Nucleus accumbens (tissue), 56 donors: ENCODE measurements at places on chromosomes 13 and 19.

- DNase-seq = no peak
Measured at GRCh38 chr19:49135686-49136085, 16.3 kb downstream of the PPFIA3 start.

- DNase-seq = peak; percentile 48
Measured at GRCh38 chr19:43534816-43535761, 2.1 kb downstream of the ZNF575 start.

GRCh38 chr19:55173714-55174409, 6.2 kb downstream of the SYT5 start:
- DNase-seq = no peak

- no peak for DNase-seq
Measured at GRCh38 chr13:84077271-84077670, 195.0 kb upstream of the SLITRK1 start.

GRCh38 chr13:104993708-104994107, 1541.8 kb downstream of the EFNB2 start:
- DNase-seq = no peak

- DNase-seq = no peak
Measured at GRCh38 chr13:71054358-71054757, 812.6 kb downstream of the DACH1 start.

GRCh38 chr13:90968166-90968904, 379.2 kb upstream of the MIR17HG start:
- DNase-seq = no peak

GRCh38 chr13:21075379-21076249, 14.2 kb upstream of the LATS2 start:
- DNase-seq = no peak

- DNase-seq = no peak
Measured at GRCh38 chr13:76976490-76976889, 15.4 kb upstream of the CLN5 start.

- DNase-seq = no peak
Measured at GRCh38 chr19:11452620-11453310, 17.3 kb downstream of the PRKCSH start.

DNA sequence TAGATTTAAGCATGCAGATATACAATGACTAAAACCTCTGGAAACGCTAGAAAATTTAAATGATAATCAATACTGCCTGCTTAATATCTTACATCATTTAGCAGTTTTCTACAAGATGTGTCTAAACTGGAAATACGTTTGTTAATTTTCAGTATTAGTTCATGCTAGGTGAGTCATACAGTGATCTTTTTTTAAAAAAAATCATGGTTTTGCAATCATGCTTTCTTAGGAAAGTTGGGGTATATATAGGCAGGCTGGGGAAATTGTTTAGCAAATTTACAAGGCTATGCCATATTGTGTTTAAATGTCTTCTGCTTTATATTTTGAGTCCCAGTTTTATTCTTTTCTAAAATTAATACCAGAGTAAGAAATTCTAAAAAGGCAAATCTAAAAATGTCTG, 245.4 kb upstream of the SPRY2 start:
- DNase-seq = no peak

DNA sequence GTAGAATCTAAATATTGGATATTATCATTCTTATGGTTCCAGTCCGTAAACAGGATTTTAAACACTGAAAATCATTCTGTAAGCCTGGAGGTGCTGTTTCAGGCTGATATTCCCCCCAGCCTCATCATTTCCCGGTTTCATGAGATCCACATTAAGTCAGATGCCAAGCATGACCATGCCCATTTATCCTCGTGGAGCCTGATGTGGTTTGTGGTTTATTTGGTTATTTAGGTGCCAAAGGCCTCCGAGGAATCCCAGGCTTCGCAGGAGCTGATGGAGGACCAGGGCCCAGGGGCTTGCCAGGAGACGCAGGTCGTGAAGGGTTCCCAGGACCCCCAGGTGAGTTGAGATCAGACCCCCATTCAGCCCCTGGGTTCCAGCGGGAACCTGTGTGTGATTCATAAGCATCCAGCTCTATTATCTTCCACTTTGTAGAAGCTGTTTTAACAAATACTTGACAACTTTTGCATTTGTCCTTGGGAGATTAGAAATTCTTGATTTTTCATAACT, 92.5 kb downstream of the RAB20 start:
- DNase-seq = no peak

DNA sequence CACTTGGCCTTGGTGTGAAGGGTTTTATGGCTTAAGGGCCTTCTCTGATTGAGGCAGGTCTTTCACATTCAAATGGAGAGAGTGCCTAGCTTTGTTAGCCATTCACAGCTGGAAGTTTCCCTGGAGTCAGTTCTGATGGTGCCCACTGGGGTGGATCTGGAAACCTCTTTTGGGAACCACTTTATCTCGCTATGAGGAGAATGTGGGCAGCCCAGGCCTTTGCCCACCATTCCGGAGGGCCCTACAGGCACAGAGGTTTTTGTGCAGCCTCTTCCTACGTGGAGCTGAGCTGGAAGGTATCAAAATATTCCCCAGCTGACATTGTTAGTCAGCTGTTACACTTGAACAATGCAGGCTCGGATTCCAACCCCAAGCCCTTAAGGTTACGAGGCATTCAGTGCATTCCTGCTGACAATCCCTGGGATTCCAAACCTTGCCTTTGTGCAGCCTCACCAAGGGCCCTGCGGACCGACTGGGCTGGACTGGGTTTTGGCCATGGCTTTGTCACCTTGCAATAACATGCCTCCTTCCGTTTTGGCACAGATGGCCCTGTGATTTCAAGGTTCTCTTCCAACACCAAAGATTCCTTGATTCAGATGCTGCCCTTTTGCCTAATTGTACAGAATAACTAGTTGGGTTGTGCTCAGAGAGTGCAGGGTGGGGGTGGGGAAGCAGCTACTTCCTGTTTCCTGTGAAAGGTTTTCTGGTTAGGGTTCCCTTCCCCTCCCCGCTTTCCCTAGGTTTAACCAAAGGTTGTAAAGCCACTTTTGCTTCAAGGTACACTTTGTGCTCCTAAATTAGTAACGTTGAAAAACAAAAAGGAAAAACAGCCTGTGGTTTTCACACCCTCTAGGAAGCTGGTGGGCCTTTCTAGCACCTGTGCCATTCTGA, 27.0 kb downstream of the SAE1 start:
- no peak for DNase-seq

GRCh38 chr13:40151673-40152072, 496.2 kb downstream of the COG6 start:
- no peak for DNase-seq

- DNase-seq = peak; percentile 62
Measured at GRCh38 chr13:113724780-113725315, 34.2 kb upstream of the TMEM255B start.

DNA sequence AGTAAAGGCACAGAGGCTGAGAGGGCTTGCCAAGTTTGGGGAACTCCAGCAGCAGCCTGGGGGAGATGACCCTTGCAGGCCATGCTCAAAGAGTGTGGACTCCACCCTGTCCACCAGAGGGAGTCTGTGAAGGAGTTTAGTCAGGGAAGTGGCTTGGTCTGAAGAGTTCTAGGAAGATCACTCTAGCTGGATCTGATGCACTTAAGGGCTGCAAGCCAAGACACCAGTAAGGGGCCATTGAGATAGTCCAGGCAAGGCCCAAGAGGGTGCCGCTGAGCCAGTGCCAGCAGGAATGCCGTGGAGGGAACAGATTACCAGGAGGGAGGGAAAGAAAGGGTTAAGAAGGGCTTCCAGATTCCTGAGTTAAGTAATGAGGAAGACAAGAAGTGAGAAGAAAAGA, 68.7 kb downstream of the ZAR1L start:
- no peak for DNase-seq

- DNase-seq = no peak
Measured at GRCh38 chr13:22980936-22981335, 199.8 kb upstream of the SGCG start.

DNA sequence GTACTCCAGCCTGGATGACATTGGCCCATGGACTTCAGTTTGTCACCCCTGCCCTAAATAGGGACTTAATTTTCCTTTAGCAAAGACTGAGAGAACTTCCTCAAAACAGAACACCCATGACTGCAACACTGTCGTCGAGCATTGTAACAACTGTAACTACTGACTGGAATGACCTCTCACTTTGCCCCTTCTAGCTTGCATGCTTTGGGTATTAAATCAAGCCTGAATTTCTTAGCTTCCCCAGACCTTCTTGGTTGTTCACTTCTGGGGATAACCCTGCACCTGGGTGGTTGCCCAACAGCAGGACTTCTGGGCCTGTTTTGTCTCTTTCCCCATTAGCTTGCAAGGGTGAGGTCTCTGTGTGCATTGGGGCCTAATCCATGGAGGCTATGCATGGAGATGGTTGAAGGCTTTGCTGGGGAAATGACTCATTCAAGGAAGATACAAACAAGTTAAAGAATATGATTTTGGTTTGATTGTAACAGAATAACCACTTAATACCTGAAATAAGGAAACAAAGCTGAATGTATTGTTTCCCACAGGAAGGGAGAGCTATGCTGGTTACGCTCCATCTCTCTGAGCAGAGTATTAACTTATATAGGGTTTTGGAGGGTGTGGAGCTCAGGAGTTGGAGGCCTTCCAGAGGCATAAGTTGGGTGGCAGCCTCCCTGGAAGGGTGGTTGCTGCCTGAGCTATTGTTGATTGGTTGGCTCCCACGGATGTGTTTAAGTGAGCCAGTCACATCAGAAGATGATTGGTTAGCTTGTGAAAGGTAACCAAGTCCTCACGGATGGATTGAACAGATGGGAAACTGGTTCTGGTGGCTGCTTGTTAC, 34.7 kb upstream of the UBAC2 start:
- no peak for DNase-seq

- DNase-seq = no peak
Measured at GRCh38 chr13:97107815-97108529, 113.7 kb upstream of the OXGR1 start.

DNA sequence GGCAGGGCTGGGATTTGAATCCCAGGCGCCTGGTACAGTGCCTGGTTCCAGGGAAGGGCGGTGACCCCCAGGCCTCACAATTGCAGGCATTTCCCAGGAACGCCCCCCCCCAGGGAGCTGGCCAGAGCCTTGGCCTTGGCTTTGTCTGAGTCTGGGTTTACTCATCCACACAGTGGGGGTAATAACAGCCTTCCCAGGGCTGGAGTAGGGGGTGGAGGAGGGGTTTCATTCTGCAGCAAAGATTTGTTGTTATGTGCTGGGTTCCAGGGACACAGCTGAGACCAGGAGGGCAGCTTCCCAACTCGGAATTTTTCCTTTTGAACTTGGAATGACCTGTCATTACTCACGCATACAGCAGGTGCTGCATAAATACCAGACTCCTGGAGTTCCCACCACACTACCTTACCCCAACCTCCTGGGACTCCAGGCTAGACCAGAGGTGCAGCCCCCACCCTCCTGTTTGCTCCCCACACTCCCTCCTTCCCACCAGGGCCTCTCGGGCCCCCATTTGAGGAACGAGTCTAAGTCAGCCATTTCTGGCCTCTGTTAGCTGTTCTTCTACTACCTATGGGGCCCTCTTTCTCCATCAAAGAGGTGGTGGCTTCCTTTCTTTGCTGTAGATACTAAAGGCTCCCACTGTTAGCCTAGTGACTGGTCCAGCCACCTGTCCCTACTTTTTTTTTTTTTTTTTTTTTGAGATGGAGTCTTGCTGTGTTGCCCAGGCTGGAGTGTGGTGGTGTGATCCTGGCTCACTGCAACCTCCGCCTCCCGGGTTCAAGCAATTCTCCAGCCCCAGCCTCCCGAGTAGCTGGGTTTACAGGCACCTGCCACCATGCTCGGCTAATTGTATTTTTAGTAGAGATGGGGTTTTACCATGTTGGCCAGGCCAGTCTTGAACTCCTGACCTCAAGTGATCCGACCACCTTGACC, 1.6 kb upstream of the ADAMTS10 start:
- no peak for DNase-seq

- DNase-seq = no peak
Measured at GRCh38 chr19:49512970-49513745, 697 bp downstream of the FCGRT start.

- DNase-seq = no peak
Measured at GRCh38 chr19:48999481-49000325, 6.0 kb downstream of the RUVBL2 start.

- DNase-seq = no peak
Measured at GRCh38 chr19:40809358-40810086, 10.5 kb downstream of the EGLN2 start.

GRCh38 chr13:103957939-103958338, 891.7 kb upstream of the SLC10A2 start:
- no peak for DNase-seq

DNA sequence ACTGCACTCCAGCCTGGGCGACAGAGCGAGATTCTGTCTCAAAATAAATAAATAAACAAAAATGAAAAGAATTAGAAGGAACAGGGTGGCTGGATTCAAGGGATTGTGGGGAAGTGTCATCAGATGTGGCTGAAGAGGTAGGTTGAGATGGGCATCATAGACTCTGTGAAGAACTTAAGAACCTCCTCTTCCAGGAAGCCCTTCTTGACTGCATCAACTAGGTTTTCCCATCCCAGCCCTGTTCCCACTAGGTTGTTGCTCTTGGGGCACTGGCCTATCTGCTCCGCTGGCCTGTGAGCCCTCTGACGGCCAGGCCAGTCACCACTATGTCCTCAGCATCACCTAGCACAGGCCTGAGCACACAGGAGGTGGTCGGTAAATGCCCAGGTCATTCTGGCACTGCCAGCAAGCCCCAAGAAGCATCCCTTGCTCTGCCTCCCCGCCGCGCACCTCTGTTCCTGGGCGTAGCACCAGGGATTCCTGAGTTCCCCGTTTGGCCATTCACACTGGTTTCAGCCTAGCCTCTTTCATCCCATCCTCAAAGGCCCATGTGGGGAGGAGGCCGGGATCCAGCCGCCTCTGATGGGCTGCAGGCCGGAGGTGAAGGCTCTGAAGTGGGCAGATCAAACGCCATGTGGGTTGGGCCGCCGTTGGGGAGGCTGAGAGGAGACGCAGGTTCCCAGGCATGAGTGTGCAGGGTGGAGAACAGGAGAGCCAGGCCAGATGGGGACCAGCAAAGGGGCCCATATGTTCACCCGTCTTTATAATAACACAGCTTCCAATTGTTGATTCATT, 27.6 kb upstream of the SLC1A5 start:
- DNase-seq = no peak

GRCh38 chr13:97300871-97301270, 78.7 kb downstream of the MBNL2 start:
- DNase-seq = no peak

DNA sequence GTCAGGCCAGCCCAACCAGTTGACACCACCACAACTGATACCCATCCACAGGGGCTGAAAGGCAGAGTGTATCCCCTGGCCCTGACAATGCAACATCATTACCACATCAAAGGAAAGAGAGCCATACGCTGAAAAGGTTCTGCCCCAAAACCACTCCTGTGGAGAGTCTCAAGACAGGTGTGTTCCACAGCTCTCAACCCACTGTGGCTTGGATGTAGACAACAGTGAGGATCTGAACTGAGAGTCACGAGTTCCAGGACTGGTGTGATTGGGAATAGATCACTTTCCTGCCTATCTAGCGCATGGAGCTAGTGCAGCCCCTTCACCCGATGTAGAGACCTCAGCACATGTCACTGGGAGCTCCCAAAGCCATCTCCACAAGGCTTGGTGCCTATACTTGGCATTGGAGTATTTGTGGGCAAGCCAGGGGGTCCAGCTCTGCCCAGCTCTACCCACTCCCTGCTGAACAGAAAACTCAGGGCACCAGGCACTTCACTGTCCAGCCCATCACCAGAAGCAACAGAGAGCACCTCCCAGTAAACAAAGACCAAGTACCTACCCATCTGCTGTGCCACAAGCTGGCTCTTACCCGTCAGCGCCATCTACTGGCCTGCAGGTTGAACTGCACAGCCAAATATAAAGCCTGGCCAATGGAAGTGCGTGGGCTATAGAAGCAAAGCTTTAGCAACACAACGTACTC, 579.5 kb downstream of the UQCRFS1 start:
- no peak for DNase-seq
